Thymus (tissue), 14 donors: ENCODE measurements at places on chromosomes 13 and 19. TPM values are rescaled to one million over a fixed set of nuclear protein-coding genes. Genes with fewer than 3 reads are reported as not detected.

Gene A1BG
- polyA plus RNA-seq: 77.3 TPM

GRCh38 chr19:12777217-12778016 is 2.1 kb upstream of the HOOK2 start:
- peak overlapping the region; percentile 74 for H3K4me3 ChIP-seq
- H3K27me3 ChIP-seq: no peaks in the 10 kb centered on the region
- DNase-seq: peak; percentile 84
- no peaks in the 10 kb centered on the region for H3K36me3 ChIP-seq
- H3K4me1 ChIP-seq: peaks cover 11% of the 10 kb centered on the region

DNA sequence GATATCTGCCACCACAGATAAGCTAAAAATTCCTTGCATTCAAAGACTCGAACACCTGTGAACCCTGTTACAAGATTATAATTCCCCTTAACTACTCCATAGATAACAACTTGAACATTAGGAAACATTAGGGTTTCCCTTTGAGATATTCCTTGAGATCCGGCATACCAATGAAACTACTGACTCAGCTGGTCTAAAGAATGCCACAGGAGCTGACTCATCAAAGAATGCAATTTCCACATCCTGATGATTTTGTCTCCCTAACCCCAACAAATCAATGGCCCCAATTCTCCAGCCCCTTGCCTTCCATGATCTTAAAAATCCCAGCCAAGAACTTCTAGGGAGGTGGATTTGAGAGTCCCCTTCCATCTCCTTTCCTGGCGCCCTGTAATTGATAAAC is 35.6 kb upstream of the ZNF599 start:
- no peak overlapping the region for H3K4me3 ChIP-seq
- H3K4me1 ChIP-seq: no peaks in the 10 kb centered on the region
- no peak overlapping the region for H3K27ac ChIP-seq
- no peaks in the 10 kb centered on the region for H3K27me3 ChIP-seq

GRCh38 chr13:94209117-94209516 is 270.4 kb downstream of the DCT start:
- no peaks in the 10 kb centered on the region for H3K27me3 ChIP-seq
- no peak overlapping the region for H3K27ac ChIP-seq
- no peak overlapping the region for H3K4me3 ChIP-seq
- no peaks in the 10 kb centered on the region for H3K36me3 ChIP-seq

DNA sequence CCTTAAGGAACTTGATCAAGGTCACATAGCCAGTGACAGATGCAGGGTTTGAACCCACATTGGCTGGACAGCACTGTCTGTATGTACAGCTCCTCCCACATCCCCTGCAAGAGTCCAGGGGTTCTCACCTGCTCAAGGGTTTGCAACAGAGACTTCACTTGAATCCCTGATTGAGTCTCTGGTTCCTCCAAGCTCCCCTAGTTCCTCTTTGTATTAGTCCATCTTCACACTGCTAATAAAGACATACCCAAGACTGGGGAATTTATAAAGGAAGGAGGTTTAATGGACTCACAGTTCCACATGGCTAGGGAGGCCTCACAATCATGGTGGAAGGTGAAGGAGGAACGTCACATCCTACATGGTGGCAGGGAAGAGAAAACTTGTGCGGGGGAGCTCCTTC is 72.8 kb upstream of the CLDN10 start:
- no peaks in the 10 kb centered on the region for H3K27me3 ChIP-seq
- DNase-seq: no peak
- no peak overlapping the region for H3K4me3 ChIP-seq
- H3K27ac ChIP-seq: no peak overlapping the region

Gene DNAJC3
- 15.3 TPM for polyA plus RNA-seq

Gene PPP6R1
- 48.5 TPM for polyA plus RNA-seq

- H3K36me3 ChIP-seq: no peaks in the 10 kb centered on the region
- H3K4me1 ChIP-seq: no peaks in the 10 kb centered on the region
- no peak for DNase-seq
- no peaks in the 10 kb centered on the region for H3K27me3 ChIP-seq
- H3K27ac ChIP-seq: no peak overlapping the region
- no peak overlapping the region for H3K4me3 ChIP-seq
These were observed 677.3 kb upstream of the PCDH20 start for GRCh38 chr13:62092949-62093348.

- no peak for DNase-seq
- no peaks in the 10 kb centered on the region for H3K4me1 ChIP-seq
- H3K27me3 ChIP-seq: no peaks in the 10 kb centered on the region
These were observed 27.5 kb downstream of the CRYL1 start for GRCh38 chr13:20498129-20498528.

GRCh38 chr19:32201636-32202051 is 143.8 kb upstream of the ZNF507 start:
- DNase-seq: no peak
- H3K4me3 ChIP-seq: no peak overlapping the region
- H3K27ac ChIP-seq: no peak overlapping the region

DNA sequence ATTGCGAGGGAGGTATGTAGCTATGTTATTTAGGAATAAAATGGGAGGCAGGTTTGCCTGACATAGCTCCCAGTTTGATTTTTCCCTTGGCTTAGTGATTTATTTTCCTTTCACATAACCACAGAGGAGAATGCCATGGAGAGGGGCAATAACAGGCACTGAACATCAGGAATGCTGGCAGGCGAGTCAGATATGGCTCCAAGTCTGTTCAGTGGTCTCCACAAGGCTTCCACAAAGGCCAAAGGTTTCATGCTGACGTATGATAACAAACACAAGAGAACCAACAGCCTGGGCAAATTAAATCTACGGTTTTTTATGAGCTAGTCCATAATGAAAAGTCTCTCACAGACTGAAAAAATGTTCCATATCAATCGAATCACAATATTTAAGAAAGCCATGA is 66.7 kb downstream of the SUCLA2 start:
- H3K4me3 ChIP-seq: no peak overlapping the region
- H3K27ac ChIP-seq: no peak overlapping the region
- H3K36me3 ChIP-seq: peaks cover 4% of the 10 kb centered on the region
- H3K4me1 ChIP-seq: no peaks in the 10 kb centered on the region
- no peak for DNase-seq

- H3K4me1 ChIP-seq: no peaks in the 10 kb centered on the region
- H3K27me3 ChIP-seq: no peaks in the 10 kb centered on the region
- H3K36me3 ChIP-seq: peaks cover 59% of the 10 kb centered on the region
- DNase-seq: no peak
- no peak overlapping the region for H3K4me3 ChIP-seq
- no peak overlapping the region for H3K27ac ChIP-seq
These were observed 69.8 kb downstream of the KDM4B start for GRCh38 chr19:5038631-5039271.

DNA sequence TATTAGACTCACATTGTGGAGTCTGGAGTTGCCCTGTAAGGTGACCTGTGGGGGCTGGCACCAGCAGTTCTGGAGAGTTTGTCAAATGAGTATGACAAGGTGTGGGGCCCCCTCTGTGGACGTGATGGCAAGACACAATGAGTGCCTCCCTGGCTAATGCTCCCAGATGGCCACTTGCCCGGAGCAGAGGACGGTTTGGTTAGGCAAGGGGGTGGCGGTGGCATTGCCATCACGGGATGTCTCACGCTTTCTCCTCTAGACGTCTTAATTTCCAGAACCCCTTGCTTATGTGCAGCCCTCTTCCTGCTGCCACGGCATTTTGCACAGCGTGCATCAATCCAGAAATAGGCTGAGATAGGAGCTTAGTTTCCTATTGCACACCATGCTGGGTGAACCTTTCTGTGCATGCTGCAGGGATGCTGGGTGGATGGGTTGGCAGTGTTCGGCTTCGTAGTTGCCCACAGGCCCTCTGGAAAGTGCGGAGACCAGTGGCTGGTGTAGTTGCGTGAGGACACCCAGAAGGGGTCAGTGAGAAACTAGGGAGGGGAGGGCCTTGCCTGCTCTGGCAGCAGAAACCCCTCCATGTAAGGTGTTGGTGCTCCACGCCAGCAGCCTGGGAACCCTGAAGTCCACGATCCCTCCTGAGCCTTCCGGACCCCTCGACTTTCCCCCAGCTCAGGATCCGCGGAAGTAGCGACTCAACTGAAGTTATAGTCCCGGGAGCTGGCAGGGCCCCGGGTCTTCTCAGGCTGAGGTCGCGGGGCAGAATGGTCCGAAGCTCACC is 18.1 kb upstream of the LRP3 start:
- H3K4me3 ChIP-seq: peak overlapping the region; percentile 90
- peak overlapping the region; percentile 91 for H3K27ac ChIP-seq
- DNase-seq: peak; percentile 6
- peaks cover 11% of the 10 kb centered on the region for H3K4me1 ChIP-seq
- no peaks in the 10 kb centered on the region for H3K36me3 ChIP-seq

GRCh38 chr19:54704928-54705327 is 19.3 kb upstream of the KIR3DL3 start:
- H3K36me3 ChIP-seq: no peaks in the 10 kb centered on the region
- no peak overlapping the region for H3K27ac ChIP-seq
- DNase-seq: no peak
- no peaks in the 10 kb centered on the region for H3K27me3 ChIP-seq
- no peak overlapping the region for H3K4me3 ChIP-seq

DNA sequence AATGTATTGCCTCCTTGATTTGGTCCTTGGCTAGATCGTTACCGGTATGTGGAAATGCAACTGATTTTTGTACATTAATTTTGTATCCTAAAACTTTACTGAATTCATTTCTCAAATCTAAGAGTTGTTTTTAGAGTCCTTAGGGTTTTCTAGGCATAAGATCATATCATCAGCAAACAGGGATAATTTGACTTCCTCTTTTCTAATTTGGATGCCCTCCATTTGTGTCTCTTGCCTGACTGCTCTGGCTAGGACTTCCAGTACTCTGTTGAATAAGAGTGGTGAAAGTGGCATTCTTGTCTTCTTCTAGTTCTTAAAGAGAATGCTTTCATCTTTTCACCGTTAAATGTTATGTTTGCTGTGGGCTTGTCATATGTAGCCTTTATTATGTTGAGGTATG is 12.0 kb upstream of the CYP2A13 start:
- H3K36me3 ChIP-seq: no peaks in the 10 kb centered on the region
- H3K27me3 ChIP-seq: no peaks in the 10 kb centered on the region
- H3K4me3 ChIP-seq: no peak overlapping the region
- no peaks in the 10 kb centered on the region for H3K4me1 ChIP-seq
- DNase-seq: no peak

Gene ZNF547
- 7.2 TPM for polyA plus RNA-seq

DNA sequence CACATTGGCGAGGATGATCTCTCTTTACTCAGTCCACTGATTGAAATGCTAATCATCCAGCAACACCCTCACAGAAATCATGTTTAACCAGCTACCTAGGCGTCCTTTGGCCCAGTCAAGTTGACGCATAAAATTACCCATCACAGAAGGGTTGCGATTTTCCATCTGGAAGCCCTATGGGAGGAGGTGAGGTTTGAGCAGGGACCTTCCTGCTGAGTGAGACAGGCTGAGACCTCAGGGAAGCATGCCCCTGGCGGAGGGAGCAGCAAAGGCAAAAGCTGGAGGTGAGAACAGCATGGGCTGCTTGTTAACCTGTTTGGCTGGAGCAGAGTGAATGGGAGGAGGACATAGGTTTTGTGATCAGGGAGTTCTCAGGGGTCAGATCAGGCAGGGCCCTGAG is 7.3 kb downstream of the TTC9B start:
- H3K27me3 ChIP-seq: peaks cover 2% of the 10 kb centered on the region
- H3K27ac ChIP-seq: no peak overlapping the region
- no peak overlapping the region for H3K4me3 ChIP-seq
- no peak for DNase-seq
- H3K36me3 ChIP-seq: peaks cover 3% of the 10 kb centered on the region

GRCh38 chr13:112880221-112880641 is 88.8 kb upstream of the MCF2L start:
- H3K36me3 ChIP-seq: peaks cover 14% of the 10 kb centered on the region
- H3K27me3 ChIP-seq: no peaks in the 10 kb centered on the region
- no peak for DNase-seq
- no peak overlapping the region for H3K4me3 ChIP-seq
- no peak overlapping the region for H3K27ac ChIP-seq

GRCh38 chr13:24071016-24071415 is 89.5 kb upstream of the SPATA13 start:
- no peak overlapping the region for H3K4me3 ChIP-seq
- H3K36me3 ChIP-seq: no peaks in the 10 kb centered on the region
- no peaks in the 10 kb centered on the region for H3K27me3 ChIP-seq
- no peak overlapping the region for H3K27ac ChIP-seq
- DNase-seq: no peak
- H3K4me1 ChIP-seq: peaks cover 10% of the 10 kb centered on the region

Gene ZNF473
- 2.5 TPM for polyA plus RNA-seq

GRCh38 chr19:16249826-16250404 is 52.2 kb downstream of the AP1M1 start:
- H3K27ac ChIP-seq: no peak overlapping the region
- no peaks in the 10 kb centered on the region for H3K4me1 ChIP-seq
- no peaks in the 10 kb centered on the region for H3K36me3 ChIP-seq
- H3K27me3 ChIP-seq: peaks cover 3% of the 10 kb centered on the region
- no peak overlapping the region for H3K4me3 ChIP-seq
- DNase-seq: no peak

DNA sequence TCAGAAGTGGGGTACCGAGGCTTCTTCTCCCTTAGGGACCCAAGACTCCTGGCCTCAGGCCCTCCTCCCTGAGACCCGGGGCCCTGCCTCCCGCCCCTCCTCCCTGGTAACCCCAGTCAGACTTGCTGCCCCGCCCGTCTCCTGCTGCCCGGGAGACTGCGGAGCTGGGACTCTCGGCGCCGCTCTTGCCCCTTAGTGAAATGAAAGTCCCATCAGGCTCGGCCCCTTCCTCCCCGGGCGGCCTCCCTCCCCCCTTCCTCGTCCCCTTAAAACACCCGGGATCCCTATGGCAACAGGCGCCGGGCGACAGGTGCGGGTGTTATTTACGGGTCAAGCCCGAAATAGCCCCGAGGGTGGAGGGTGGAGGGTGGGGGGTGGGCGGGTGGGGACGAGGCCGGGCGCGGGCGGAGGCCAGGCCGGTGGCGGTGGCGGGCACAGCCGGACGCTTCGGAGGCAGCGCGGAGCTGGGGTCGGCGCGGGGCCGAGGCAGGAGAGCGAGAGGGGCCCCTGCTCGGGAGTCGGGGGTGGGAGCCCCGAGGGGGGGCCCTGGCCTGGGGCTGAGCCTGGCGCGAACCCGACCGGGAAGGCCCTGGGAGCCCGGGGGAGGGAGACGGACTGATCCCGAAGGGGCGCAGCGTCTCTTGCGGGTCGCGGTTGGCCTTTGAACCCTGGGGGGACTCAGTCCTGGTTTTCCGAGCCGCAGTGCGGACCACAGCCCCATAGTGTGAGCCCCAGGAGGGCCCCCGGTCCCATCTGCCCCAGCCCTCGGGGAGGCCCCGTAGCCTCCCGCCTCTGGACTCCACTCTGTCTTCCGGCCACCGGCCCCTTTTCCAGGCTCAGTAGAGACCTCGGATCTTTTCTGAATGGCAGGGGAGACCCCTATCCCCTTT is at the start of gene CACNG6:
Gene CACNG6, plus strand, starts transcription at position 414 of the 890 bp plus-strand sequence. CDS start 1,241 bp downstream, outside the sequence.
- H3K27ac ChIP-seq: no peak within 1 kb of the TSS
- H3K27me3 ChIP-seq: peaks cover 54% of the 10 kb centered on the region
- H3K36me3 ChIP-seq: no peaks in the 10 kb centered on the region
- no peaks in the 10 kb centered on the region for H3K4me1 ChIP-seq
- no peak for DNase-seq

DNA sequence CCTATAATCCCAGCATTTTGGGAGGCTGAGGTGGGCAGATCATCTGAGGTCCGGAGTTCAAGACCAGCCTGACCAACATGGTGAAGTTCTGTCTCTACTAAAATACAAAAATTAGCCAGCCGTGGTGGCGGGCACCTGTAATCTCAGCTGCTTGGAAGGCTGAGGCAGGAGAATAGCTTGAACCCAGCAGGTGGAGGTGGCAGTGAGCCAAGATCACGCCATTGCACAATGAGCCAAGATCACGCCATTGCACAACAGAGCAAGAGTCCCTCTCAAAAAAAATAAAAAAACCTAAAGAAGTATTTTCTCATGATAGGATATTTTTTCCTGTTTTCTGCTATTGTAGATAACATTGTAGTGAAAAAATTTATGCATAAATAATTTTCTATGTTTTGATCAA is 13.3 kb downstream of the IFT88 start:
- H3K36me3 ChIP-seq: peaks cover 17% of the 10 kb centered on the region
- H3K4me3 ChIP-seq: no peak overlapping the region
- no peak for DNase-seq
- no peak overlapping the region for H3K27ac ChIP-seq
- no peaks in the 10 kb centered on the region for H3K27me3 ChIP-seq
- no peaks in the 10 kb centered on the region for H3K4me1 ChIP-seq
